Right forelimb (tissue), 1 donor: ENCODE measurements at places on chromosomes 6 and 20.
A peak's percentile ranks its signal among the peaks of the same experiment; 100 is the strongest.

DNA sequence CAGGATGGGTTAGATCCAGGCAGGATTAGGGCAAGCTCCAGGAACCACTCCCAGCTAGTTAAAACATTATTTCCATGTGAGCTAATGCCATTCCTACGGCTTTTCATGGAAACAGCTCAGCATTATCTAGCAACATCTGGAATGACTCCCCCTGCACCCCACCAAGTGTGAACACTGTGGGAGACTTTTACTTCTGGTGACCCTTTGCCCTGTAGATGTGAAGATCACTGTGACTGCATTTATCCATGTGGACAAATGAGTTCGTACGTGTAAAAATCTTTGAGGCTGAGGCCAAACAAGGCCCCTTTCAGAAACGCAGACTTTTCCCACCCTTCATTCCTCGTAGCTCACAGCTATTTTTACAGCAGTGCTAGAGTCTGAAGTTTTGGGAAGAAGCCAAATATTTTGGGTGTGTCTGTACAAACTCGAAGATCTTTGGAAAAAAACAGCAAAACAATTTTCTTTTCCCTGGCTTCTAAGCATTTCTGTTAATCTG lies 221.8 kb upstream of the SOX4 start:
- DNase-seq = peak; percentile 73

DNA sequence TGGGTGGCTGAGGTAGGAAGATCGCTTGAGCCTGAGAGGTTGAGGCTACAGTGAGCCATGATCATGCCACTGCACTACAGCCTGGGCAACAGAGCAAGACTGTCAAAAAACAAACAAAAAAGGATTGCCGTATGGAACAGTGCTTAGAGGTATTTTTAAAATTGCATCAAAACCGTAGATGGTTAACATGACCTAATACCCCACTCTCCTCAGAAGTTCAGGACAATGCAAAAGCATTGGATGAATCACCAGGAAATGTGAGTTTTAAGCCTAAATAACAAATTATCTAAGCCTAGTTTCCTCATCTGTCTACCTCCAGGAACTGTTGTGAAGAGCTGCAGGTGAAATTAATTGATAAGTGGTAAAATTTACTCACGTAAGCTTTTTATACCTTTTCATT lies 123.8 kb upstream of the ID4 start:
- DNase-seq = no peak

GRCh38 chr6:135108692-135109091 lies 54.1 kb upstream of the HBS1L start:
- no peak for DNase-seq

DNA sequence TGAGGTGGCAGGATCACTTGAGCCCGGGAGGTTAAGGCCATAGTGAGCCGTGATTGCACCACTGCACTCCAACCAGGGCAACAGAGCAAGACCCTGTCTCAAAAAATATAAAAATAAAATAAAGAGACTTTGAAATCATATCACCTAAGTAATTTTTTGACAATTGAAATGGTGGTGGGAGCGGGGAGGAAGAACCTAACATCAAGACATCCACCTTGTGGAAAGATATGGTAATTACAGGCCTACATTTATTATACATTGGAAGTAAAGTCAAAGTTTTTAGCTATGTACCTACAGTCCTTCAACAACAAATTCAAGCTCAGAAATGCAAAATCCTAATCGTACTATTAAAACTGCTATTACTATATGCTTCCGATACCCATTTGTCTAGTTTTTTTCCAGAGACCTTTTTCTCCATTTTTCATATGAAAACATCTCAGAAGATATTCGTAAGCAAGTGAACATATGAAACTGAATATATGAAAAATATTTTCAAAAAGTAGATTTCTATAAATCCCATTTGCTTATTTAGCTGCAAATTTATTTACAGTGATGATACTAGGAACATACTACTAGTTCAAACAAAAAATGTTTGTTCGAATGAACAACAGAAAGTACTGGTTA lies 83.3 kb downstream of the SYCP2 start:
- no peak for DNase-seq

DNA sequence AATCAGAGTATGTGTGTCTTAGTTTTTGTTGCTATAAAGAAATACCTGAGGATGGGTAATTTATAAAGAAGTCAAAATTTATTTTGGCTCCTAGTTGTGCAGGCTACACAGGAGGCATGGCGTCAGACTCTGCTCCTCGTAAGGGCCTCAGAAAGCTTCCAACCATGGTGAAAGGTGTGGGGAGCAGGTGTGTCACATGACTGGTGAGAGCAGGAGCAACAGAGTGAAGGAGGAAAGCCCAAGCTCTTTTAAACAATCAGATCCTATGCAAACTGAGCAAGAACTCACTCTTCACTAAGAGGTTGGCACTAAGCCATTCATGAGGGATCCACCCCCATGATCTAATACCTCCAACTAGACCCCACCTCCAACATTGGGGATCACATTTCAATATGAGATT lies 1524.3 kb downstream of the HACE1 start:
- no peak for DNase-seq

- DNase-seq = no peak
Observed at GRCh38 chr20:15411781-15412180, 1074.4 kb upstream of the FLRT3 start.

- DNase-seq = no peak
Observed at GRCh38 chr6:135412761-135413160, 84.8 kb downstream of the AHI1 start.

DNA sequence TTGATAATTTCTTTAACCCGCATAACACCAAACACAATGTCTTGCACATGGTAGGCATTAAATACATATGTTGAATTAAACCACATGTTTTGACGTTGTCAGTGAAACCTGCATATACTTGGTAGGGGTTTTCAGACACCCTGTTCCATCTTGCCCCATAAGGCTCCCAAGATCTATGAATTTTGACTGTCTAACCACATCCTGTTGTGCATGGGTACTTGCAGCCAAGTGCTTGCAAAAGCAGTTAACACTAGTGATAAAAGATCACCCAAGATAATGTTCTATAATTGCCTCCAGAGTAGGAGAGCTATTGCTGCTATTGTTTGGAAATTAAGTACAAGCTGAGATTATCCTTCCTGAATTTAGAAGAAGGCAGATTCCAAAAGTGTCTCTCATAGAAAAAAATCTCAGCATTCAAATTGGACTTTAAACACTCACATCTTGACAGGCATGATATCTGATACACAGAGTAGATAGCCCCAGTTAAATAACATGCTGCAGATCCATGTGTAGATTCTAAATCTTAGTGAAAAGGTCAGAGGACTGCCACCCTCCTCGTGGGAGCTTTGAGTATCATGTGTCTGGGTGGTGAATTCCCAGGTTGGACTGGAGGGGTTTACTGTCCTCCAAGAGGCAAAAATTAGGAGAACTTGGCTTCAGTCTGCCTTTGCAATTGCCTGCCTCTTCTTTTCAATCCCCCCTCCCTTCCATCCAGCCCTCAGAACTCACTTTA lies 25.8 kb upstream of the CCN6 start:
- DNase-seq = no peak

DNA sequence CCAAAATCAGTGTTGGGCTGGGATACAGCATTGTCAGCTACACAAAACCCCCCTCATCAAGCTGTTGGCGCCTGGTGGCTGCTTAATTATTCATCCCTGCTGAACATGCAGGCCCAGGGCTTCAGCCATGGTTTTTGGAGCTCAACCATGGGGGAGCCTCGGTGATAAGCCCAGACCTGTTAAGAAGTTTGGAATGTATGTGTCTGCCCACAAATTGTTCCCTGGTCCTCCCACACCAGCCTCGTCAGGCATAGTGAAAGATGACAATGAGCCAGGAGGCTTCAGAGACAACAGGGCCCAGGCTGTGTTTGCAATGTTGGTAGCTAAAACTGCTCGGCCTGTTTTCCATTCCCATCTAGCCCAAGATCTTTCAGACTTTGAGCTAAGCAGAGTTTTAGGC lies 34.8 kb upstream of the SIRPA start:
- no peak for DNase-seq

- DNase-seq = no peak
Observed at GRCh38 chr6:299104-299980, 7.1 kb downstream of the DUSP22 start.

DNA sequence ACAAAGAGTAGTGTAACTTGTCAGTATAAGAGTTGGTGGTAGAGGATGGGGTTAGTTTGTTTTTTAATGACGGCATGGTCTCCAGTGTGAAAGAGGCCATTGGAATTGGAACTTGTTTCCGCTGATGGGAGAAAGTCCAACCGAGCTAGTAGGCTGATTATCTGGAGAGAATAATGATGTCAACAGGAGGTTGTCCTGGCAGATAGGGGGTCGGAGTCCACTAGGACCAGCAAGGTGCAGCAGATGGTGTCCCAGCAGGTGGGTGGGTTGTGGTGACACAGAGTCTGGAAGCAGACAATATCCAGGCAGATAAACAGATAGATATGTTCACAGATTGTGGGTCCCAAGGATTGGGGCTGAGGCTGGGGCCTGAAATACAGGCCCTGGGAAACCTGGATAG lies 35.1 kb downstream of the PKIB start:
- DNase-seq = no peak

DNA sequence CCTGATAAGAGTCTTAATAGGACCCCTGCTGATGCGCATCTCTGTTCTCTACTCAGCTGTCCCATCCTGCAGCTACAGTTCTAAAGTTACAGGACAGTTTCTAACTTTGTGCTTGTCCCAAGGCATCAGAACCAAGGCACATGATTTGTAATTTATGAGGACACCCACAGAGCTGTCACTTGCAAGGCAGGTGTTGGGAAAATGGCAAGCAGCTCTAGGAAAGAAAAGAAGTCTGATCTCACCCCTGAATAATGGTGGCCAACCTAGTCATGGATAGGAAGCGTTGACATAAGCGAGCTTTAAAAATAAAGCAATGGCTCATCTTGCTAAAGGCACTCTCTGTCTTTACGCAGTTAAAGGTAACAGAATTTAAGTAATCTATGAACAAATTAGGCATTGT lies 127.6 kb upstream of the VGLL2 start:
- DNase-seq = no peak

DNA sequence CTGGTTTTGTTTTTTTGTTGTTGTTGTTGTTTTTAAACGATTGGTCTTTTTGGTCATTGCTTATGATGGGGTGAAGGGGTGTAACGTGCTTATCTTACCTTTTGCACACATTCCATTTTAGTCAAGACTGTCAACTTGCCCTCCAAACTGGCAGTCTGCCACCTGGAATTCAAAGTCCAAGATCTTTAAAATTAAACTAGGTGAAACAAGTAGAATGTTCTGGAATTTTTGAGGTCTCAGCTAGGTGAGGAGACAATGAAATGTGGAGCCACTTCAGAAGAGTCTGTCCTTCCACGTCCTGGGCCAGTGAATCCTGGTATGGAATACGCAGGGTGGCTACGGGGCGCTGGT lies 344.6 kb downstream of the ZFAND3 start:
- DNase-seq = no peak

DNA sequence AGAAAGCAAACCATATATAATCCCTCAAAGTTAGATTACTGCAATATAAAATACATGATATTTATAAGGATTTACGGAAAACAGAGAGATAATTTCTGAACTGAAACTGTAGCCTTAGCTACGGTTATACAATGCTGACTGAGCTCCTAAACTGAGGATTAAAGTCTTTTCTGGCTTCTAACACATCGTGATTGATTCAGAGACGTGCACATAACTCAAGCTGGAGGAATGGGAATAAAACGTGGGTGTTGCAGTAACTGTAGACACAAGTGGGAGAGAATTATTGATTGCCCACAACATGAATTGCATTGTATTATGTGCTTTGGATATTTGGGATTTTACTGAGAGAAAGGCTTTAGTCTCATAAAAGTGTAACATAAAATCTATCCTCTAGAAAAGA lies 418.0 kb upstream of the OPRM1 start:
- no peak for DNase-seq

GRCh38 chr6:106167096-106167814 lies 81.1 kb downstream of the PRDM1 start:
- no peak for DNase-seq

DNA sequence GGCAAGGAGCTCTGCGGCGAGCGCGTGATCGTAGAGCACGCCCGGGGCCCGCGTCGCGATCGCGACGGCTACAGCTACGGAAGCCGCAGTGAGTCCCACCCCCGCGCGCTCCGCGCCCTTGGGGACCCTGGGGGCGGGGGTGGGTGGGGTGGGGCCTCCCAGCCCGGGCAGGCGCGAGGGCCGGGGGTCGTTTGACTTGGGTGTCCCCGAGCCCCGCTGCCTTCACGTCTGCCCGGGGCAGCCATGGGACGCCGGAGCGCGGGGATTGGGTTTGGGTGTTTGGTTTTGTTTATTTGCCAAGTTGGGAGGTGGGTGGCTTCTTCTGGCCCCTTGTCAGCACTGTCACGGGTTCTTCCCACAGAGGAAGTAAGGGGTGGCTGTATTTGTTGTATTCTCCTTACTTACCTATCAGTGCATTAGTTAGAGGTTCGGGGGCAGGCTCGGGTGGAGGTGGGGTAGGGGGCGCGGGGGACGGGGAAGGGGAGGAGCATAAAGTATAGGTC lies 777 bp downstream of the SRSF6 start:
- DNase-seq = no peak

DNA sequence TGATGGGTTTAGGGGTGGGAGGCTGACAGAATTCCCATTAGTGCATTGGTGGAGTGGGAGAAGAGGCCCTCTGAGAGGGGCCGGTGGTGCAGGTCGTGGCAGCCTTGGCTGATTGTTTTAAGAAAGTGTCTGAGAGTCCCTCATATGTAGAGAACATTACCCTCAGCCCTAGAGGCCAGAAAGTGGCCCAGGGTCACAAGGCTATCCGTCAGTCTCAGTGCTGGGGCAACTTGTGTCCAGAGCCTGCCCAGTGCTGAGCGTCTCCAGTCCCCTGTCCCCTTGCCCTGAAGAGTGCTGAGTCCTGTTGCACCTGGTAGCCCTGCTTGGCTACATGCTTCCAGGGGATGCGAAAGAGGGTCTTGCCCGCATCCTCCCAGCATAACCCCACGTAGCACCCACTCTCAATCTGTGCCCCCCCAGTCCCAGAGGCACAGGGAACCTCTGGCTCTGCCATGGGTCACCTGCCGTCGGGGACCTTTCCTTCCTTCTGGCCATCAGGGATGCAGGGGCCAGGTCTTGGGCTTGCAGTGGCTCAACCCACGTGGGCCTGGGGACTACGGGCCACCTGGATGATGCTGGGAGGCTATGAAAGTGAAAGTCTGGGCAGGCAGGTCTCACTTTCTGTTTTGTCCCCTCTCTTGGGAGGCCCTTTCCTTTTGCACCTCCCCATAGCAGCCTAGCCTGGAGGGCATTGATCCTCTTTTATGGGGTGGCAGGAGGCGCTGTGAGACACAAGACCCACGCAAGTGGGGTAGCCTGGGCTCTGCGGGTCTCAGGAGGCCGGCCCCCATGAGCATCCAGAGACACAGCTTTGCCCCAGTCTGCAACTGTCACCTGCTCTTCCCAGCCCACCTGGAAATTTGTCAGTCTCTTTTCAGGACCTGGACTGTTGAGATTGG lies 12.2 kb downstream of the DUSP15 start:
- peak; percentile 35 for DNase-seq
